Subcutaneous preadipocyte (primary cell): ENCODE measurements at places on chromosomes 11 and 22. TPM values are rescaled to one million over a fixed set of nuclear protein-coding genes. Genes with fewer than 3 reads are reported as not detected.

GLYATL1 gene
- 0.98 and 3.3 TPM in 2 replicates for total RNA-seq

APOL1 gene
- 3.1 and 10.3 TPM in 2 replicates for total RNA-seq

PPP2R5B gene
- 5.9 and 8.2 TPM in 2 replicates for total RNA-seq

EIF3D gene
- total RNA-seq, result 369 and 397 TPM in 2 replicates

UCP3 gene
- 0.73 and 0.78 TPM in 2 replicates for total RNA-seq

APOA4 gene
- not detected in 2 replicates for total RNA-seq

TYR gene
- total RNA-seq, result not detected in 2 replicates

TRIM49 gene
- not detected in 2 replicates for total RNA-seq

POLR2F gene
- total RNA-seq, result 34.8 and 49.6 TPM in 2 replicates

MPZL3 gene
- total RNA-seq, result 0.20 and 0.37 TPM in 2 replicates

TMEM126B gene
- 48.5 and 57.0 TPM in 2 replicates for total RNA-seq

OR51A7 gene
- total RNA-seq, result not detected in 2 replicates

CYTH4 gene
- total RNA-seq, result under 0.01 and 0.59 TPM in 2 replicates

PKNOX2 gene
- under 0.01 and 0.20 TPM in 2 replicates for total RNA-seq

ANAPC15 gene
- 21.1 and 38.6 TPM in 2 replicates for total RNA-seq

TRIOBP gene
- total RNA-seq, result 191 and 224 TPM in 2 replicates

CARNS1 gene
- total RNA-seq, result under 0.01 TPM in 2 replicates

TREH gene
- not detected in 2 replicates for total RNA-seq

FGF19 gene
- total RNA-seq, result not detected in 2 replicates

OR52H1 gene
- not detected in 2 replicates for total RNA-seq

SCGB1C1 gene
- total RNA-seq, result not detected in 2 replicates

MMP13 gene
- not detected in 2 replicates for total RNA-seq

HORMAD2 gene
- total RNA-seq, result not detected in 2 replicates

SNX32 gene
- total RNA-seq, result 1.2 and 2.9 TPM in 2 replicates

PDGFD gene
- 0.39 and 1.5 TPM in 2 replicates for total RNA-seq

C1QTNF5 gene
- total RNA-seq, result 0.39 and 0.73 TPM in 2 replicates

HSPB2 gene
- total RNA-seq, result 0.20 and 0.73 TPM in 2 replicates
